ENCODE measurements at places on chromosomes 16 and 17.

DNA sequence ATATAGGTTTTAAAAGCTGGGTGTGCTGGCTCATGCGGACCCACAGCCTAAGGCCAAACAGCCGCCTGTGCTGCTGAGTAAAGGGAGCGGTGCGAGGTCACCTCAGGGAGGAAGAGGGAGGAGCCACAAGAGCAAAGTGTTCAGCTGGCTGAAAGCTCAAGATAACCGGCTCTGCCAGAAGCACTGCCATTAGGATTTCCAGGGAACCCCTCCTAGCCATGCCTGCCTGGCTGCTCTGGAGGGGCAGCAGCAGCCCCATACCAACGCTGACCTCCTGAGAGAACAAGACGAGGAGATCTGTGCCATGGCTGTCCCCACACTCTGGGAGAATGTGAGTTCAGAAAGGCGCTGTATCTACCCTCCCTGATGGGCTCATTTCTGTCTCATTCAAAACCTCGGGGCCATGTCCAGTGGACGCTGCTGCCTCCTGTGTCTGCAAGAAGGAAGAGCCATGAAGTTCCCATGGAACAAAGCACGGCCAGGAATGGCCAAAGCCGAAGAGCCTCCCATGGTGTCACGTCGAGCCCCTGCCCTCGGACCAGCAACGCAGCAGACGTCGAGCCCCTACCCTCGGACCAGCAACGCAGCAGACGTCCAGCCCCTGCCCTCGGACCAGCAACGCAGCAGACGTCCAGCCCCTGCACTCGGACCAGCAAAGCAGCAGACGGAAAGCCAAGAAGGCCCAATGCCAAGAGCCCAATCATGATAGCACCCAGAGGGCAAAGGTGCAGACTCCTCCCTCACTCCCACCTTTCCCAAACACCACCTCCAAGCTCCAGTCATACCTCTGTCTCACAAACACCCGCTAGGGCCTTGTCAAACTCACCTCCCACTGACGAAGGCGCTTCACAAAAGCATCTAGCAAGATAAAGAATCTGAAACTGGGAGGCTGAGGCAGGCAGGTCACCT, 107.0 kb downstream of the ANKRD11 start:
- no peak for DNase-seq

- DNase-seq = no peak
Observed at GRCh38 chr17:35543856-35544255, 6.4 kb upstream of the SLFN12L start.

DNA sequence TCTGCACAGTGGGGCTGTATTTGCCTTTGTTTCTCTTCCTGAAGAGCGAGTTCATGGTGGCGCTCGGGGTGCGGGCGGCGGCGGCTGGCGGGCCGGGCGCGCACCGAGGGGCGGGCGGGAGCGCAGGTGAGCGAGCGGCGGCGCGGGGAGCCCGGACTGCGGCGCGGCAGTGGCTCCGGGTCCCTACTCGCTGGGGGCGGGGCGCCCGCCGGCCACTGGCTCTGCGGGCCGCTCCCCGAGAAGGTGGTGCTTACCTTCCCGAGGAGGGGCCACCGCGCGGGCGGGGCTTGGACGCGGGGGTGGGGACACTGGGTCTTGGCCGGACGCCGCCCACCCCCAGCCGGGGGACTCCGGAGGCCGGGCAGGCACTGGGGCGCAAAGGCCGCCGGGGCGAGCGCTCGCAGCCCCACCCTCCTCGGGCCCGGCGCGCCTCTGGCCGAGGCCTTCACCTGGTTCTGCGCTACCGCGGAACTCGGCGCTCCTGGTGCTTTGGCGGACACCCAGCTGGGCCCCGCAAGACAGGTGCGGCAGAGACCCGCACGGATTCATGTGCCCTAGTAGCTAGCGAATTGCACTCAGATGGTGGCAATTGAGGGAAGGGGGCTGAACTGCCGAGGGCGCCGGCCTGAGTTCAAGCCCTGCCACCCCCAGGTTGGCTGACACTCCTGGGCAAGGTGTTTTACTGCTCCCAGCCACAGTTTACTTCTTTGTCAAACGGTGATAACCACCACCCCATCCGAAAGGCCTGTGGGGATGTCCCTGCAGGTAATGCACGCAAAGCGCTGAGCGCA, at the start of gene PPL:
Gene PPL (minus strand): TSS at position 158 of the 791 bp plus-strand sequence. CDS start 103 bp downstream, at position 55.
- DNase-seq = no peak

GRCh38 chr16:51443934-51444333, 292.9 kb upstream of the SALL1 start:
- DNase-seq = no peak

- DNase-seq = no peak
Observed at GRCh38 chr16:64545768-64546167, 576.1 kb downstream of the CDH11 start.

DNA sequence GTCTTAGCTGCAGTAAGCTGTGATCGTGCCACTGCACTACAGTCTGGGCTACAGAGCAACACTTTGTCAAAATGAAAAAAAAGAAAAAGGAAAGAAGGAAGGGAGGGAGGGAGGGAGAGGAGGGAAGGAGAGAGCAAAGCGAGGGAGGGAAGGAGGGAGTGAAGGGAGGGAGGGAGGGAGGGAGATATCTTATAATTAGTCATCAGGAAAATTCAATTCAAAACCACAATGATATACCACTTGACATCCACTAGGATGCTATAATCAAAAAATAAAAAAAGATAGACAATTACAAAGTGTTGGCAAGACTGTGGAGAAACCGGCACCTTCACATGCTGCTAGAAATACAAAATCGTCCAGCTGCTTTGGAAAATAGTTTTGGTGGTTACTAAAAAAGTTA, 93.8 kb downstream of the CDC27 start:
- DNase-seq = no peak

GRCh38 chr17:79684132-79684985, 46.4 kb upstream of the ENPP7 start:
- DNase-seq = no peak

Data from stimulated activated CD4-positive, alpha-beta T cell treated with anti-CD3 and anti-CD28 coated beads, Interleukin-4, amount 100 ng/mL, for 1 hour (primary cell).